ENCODE measurements at places on chromosomes 3 and 15. TPM values are rescaled to one million over a fixed set of nuclear protein-coding genes. Genes with fewer than 3 reads are reported as not detected.

- H3K4me3 ChIP-seq: no peak overlapping the region
- H3K4me1 ChIP-seq: peaks cover 5% of the 10 kb centered on the region
- no peak for DNase-seq
- no peak overlapping the region for H3K27ac ChIP-seq
- peaks cover 15% of the 10 kb centered on the region for H3K27me3 ChIP-seq
- no peaks in the 10 kb centered on the region for H3K36me3 ChIP-seq
These were observed 4.1 kb downstream of the SEMA4B start for GRCh38 chr15:90205050-90205848.

- no peak overlapping the region for H3K4me3 ChIP-seq
- DNase-seq: no peak
- H3K36me3 ChIP-seq: no peaks in the 10 kb centered on the region
- H3K4me1 ChIP-seq: no peaks in the 10 kb centered on the region
- no peaks in the 10 kb centered on the region for H3K27me3 ChIP-seq
These were observed 544.9 kb downstream of the NAALADL2 start for GRCh38 chr3:175404027-175404426.

GRCh38 chr3:117434661-117435412 is 725.3 kb downstream of the TUSC7 start:
- peak overlapping the region; percentile 10 for H3K4me3 ChIP-seq
- peaks cover 6% of the 10 kb centered on the region for H3K27me3 ChIP-seq
- no peak overlapping the region for H3K27ac ChIP-seq
- no peak for DNase-seq
- peaks cover 25% of the 10 kb centered on the region for H3K4me1 ChIP-seq

DNA sequence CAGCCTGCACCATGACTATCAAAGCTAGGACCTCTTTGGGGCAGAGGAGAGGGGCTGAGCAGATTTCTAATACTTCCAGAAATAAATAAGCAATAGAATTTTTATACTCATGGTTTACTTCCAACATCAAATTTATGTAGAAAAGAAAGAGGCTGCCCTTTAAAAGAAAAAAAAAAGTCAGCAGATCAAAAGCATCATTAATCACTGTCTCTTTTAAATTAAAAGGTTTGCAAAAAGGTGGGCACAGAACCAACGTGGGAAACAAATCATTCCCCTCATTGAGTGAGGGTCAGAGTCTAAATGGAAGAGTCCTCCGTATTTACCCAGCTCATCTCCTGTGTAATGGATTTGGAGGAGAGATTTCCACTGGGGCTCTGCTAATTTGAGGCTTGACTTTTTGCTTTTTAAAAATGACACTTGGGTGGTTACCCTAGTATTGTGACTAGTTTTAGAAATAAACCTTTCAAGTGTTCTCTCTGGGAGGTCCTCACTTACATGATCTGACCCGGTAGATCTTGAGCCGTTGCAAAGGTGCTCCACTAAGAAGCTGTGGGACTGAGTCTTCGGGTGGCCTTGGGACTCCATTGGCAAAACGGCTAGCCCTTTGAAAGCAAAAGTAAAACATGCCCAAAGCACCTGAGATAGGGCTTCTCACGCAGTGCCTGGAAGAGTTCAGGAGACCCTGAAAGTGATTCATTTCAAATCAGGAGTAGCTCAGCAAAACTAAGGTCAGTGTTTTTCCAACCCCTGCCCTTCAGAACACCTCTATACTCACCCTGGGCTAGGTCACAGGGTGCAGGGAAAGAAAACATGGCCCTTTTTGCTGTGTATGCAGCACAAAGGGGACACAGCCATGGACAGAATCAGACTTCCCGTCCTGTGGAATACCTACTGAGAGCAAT is 320.9 kb downstream of the FOXP1 start:
- H3K4me1 ChIP-seq: peaks cover 9% of the 10 kb centered on the region
- no peak overlapping the region for H3K4me3 ChIP-seq
- DNase-seq: no peak

The BOC gene
- 32.9 TPM for total RNA-seq

DNA sequence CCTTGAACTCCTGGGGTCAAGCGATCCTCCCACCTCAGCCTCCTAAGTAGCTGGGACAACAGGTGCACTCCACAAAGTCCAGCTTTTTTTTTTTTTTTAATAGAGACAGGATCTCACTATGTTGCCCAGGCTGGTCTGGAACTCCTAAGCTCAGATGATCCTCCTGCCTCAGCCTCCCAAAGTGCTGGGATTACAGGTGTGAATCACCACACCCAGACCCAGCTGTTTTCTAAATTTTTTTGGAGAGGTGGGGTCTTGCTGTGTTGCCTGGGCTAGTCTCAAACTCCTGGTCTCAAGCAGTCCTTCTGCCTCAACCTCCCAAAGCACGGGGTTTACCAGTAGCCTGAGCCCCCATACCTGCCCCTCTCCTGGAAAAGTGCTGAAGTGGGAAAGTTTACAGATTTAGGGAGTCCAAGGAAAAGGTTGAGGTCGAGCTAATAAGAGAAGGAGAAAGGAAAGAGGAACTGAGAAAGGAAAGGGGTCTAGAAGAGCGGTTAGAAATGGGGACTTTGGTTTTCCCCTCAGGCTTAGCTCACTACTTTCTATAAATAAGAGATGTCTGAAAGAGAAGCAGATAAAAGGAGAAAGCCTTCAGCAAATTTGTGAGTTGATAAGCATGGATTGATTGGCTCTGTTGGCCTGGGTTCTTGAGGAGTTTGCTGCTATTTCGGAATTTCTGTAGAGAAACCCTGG is 23.6 kb downstream of the UBE2E1 start:
- no peaks in the 10 kb centered on the region for H3K36me3 ChIP-seq
- no peaks in the 10 kb centered on the region for H3K27me3 ChIP-seq
- H3K4me3 ChIP-seq: no peak overlapping the region
- DNase-seq: no peak
- H3K4me1 ChIP-seq: no peaks in the 10 kb centered on the region

DNA sequence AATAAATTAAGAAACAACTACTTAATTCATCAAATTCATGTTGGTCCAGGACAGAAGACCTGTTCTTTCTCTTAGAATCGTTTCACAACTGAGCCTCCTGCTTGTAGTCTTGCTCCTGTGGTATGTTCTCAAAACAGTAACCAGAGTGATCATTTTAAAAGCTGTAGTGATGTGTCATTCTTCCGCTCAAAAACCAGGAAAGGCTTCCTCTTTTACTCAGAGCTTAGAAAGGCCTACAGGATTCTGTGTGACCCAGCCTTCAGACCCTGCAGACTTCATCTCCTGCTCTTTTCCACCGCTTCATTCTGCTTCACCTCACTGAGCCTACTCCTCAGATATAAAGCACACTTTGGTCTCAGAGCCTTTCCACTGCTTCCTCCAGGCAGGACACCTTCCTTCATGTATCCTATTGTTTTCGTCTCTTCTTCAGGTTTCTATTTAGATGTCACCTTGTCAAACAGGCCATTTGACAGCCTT is 22.7 kb downstream of the ST6GAL1 start:
- peaks cover 19% of the 10 kb centered on the region for H3K4me1 ChIP-seq
- peak overlapping the region; percentile 41 for H3K27ac ChIP-seq
- H3K36me3 ChIP-seq: peaks cover 14% of the 10 kb centered on the region
- no peak for DNase-seq
- no peak overlapping the region for H3K4me3 ChIP-seq

DNA sequence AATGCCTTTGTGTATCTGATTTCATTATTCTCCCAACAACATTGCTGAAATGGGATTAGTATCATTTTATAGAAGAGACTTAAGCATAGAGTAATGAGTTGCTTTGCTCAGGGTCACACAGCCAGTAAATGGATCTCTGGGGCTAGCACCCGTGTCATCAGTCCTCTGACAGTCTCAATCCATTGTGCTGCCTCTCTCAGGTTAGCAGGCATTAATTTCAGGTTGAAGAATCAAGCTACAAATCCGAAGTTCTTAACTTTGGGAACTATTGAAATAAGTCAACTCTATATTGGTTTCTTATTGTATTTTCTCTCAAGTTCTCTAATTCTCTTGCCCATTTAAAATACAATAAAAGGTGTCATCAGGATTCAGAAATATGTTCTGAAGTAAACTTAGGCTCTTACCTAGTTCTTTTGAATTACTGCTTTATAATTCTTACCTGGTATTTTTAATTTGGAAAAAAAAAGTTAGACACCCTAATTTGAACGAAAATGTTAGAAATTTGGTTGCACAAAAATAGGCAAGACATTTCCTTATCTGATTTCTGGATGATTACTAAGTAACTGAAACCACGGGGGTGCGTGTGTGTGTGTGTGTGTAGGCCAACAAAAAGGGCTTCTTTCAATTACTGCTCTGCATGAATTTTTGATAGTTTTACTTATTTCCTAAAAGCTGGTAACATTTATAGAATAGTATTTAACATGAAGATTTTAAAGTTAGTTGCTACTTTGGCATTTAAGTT is 189.8 kb downstream of the MBNL1 start:
- DNase-seq: no peak
- no peaks in the 10 kb centered on the region for H3K36me3 ChIP-seq
- no peak overlapping the region for H3K4me3 ChIP-seq
- no peaks in the 10 kb centered on the region for H3K27me3 ChIP-seq

DNA sequence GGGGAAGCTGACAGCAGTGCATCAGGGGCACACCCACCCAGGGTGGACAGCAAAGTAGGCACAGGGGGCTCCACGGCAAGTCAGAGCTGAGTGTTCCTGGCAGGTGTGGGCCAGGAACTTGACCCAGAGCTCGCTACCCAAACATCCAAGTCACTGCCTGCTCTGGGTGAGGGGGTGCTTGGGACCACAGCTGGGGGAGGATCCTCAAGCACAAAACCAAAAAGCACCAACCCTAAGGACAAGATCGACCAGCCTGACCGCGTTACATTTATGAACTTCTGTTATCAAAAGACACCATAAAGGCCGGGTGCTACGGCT is 101.2 kb downstream of the CHSY1 start:
- no peak overlapping the region for H3K4me3 ChIP-seq
- H3K27me3 ChIP-seq: peaks cover 5% of the 10 kb centered on the region
- H3K4me1 ChIP-seq: peaks cover 11% of the 10 kb centered on the region
- H3K36me3 ChIP-seq: no peaks in the 10 kb centered on the region
- H3K27ac ChIP-seq: no peak overlapping the region

The SNX22 gene
- total RNA-seq: 4.6 TPM

GRCh38 chr3:175383371-175383770 is 524.2 kb downstream of the NAALADL2 start:
- no peak for DNase-seq
- no peak overlapping the region for H3K4me3 ChIP-seq
- H3K4me1 ChIP-seq: peaks cover 2% of the 10 kb centered on the region
- H3K27me3 ChIP-seq: no peaks in the 10 kb centered on the region
- no peak overlapping the region for H3K27ac ChIP-seq
- no peaks in the 10 kb centered on the region for H3K36me3 ChIP-seq

GRCh38 chr3:14808502-14809266 is 10.1 kb upstream of the FGD5 start:
- DNase-seq: no peak
- no peak overlapping the region for H3K27ac ChIP-seq
- H3K36me3 ChIP-seq: no peaks in the 10 kb centered on the region
- H3K4me3 ChIP-seq: no peak overlapping the region

The C3orf49 gene
- not detected for total RNA-seq

The TNFAIP8L3 gene
- total RNA-seq: not detected

The ATR gene
- total RNA-seq: 18.3 TPM

The CLSTN2 gene
- 3.1 TPM for total RNA-seq

The TMEM212 gene
- not detected for total RNA-seq

DNA sequence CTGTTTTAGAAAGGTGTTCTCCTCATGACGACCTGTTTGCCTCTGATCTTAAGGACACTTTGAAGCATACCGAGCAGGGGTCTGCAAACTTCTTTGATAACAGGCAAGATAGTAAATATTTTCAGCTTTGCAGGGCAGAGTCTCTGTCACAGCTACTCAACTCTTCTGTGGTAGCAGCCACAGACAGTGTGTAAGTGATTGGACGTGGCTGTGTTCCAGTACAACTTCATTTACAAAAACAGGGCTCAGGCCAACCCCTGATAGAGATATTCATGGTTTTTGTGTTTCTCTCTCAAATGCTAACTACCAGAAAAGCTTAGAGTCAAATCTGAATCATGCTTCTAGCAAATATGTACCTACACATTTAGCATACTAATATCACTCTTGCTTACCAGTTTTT is 51.5 kb downstream of the TGFBR2 start:
- no peak overlapping the region for H3K27ac ChIP-seq
- H3K4me1 ChIP-seq: peaks cover 23% of the 10 kb centered on the region
- no peak for DNase-seq

- H3K36me3 ChIP-seq: no peaks in the 10 kb centered on the region
- H3K27ac ChIP-seq: no peak overlapping the region
- no peak for DNase-seq
- no peak overlapping the region for H3K4me3 ChIP-seq
- H3K27me3 ChIP-seq: peaks cover 6% of the 10 kb centered on the region
- H3K4me1 ChIP-seq: peaks cover 10% of the 10 kb centered on the region
These were observed 87.2 kb downstream of the HMG20A start for GRCh38 chr15:77507911-77508310.

- no peak for DNase-seq
- no peaks in the 10 kb centered on the region for H3K36me3 ChIP-seq
- no peak overlapping the region for H3K27ac ChIP-seq
- H3K4me1 ChIP-seq: peaks cover 3% of the 10 kb centered on the region
These were observed 795.4 kb upstream of the SEMA6D start for GRCh38 chr15:46921891-46922290.

The SNTN gene
- not detected for total RNA-seq

The NPAP1 gene
- 0.07 TPM for total RNA-seq

DNA sequence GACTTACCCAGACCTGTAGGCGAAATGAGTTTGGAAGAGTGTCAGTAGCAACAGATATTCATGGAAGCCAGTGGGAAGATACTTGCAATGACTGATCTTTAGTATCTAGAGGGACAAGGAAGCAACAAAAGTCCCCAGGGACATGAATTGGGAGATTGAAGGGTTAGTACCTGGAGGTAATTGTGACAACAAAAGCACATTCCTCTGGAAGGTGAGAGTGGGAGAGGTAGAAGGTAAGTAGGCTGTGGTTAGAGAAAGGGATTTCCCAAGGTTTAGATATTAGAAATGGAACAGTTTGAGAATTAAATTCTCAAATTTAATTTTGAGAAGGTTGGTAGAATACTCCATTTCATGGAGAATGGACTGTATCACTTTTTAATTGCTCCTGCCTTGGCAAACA is 191.4 kb downstream of the AKAP13 start:
- no peaks in the 10 kb centered on the region for H3K4me1 ChIP-seq
- H3K4me3 ChIP-seq: no peak overlapping the region
- H3K27me3 ChIP-seq: no peaks in the 10 kb centered on the region
- DNase-seq: no peak

GRCh38 chr3:133591271-133591742 is 17.8 kb downstream of the CDV3 start:
- no peak overlapping the region for H3K27ac ChIP-seq
- H3K36me3 ChIP-seq: no peaks in the 10 kb centered on the region
- no peak for DNase-seq

The PRSS50 gene
- total RNA-seq: not detected

The CCDC54 gene
- total RNA-seq: not detected

- no peak overlapping the region for H3K4me3 ChIP-seq
- no peaks in the 10 kb centered on the region for H3K27me3 ChIP-seq
- H3K4me1 ChIP-seq: no peaks in the 10 kb centered on the region
- no peak for DNase-seq
- no peaks in the 10 kb centered on the region for H3K36me3 ChIP-seq
- no peak overlapping the region for H3K27ac ChIP-seq
These were observed 5.8 kb downstream of the SERPINI2 start for GRCh38 chr3:167467848-167468611.

The GUCA1C gene
- not detected for total RNA-seq

The STRIT1 gene
- not detected for total RNA-seq
